HT1080 (cell line): ENCODE measurements at places on chromosomes 4 and X.

GRCh38 chr4:167897116-167897515, 195.2 kb upstream of the ANXA10 start:
- DNase-seq = peak; percentile 26

- DNase-seq = no peak
These were observed 819.8 kb upstream of the PCDH7 start for GRCh38 chr4:29900336-29900735.

DNA sequence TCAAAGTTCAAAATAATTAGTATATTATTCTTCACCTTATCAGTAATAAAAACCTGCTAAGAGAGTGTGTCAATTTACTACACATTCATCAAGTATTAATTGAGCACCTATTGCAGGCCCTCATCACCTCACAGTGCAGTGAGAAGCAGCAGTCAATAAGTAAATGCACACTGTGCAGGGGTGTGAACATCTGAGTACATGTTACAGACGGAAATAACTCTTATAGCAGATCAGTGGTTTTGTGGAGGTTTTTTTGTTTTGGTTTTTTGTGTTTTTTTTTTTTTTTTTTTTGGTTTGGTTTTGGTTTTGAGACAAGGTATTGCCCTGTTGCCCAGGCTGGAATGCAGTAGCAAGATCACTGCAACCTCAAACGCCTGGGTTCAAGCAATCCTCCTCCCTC, 20.3 kb downstream of the KLF3 start:
- DNase-seq = no peak

GRCh38 chrX:71178908-71179307, 34.3 kb downstream of the NLGN3 start:
- DNase-seq = peak; percentile 49

- DNase-seq = peak; percentile 68
These were observed 4.8 kb downstream of the CXCL3 start for GRCh38 chr4:74033739-74034138.

DNA sequence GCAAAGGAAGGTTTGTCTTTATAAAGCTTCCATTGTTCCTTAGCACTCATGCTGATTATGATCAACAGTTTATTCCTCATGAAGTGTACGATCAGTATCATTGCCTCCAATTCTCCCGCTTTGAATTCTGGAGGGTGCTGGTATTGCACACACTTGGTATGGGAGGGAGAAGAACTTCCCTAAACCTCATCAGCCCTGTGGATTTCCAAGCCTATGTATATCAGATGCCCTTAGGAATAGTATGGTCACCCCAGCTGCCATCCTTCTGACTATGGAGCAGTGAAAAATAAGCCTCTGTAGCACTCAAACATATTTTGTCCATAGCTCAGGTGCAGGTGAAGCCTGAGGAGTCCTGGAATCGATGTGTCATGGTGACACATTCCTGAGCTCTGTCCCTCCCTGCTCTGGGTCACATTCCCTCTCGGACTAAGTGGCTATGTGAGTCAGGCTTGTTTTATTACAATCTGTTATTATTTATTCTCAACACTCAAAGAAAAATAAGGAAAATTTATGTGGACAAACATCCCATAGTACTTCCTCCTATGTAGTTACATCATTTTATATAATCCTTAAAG, 2.0 kb upstream of the ZDHHC9 start:
- DNase-seq = no peak

DNA sequence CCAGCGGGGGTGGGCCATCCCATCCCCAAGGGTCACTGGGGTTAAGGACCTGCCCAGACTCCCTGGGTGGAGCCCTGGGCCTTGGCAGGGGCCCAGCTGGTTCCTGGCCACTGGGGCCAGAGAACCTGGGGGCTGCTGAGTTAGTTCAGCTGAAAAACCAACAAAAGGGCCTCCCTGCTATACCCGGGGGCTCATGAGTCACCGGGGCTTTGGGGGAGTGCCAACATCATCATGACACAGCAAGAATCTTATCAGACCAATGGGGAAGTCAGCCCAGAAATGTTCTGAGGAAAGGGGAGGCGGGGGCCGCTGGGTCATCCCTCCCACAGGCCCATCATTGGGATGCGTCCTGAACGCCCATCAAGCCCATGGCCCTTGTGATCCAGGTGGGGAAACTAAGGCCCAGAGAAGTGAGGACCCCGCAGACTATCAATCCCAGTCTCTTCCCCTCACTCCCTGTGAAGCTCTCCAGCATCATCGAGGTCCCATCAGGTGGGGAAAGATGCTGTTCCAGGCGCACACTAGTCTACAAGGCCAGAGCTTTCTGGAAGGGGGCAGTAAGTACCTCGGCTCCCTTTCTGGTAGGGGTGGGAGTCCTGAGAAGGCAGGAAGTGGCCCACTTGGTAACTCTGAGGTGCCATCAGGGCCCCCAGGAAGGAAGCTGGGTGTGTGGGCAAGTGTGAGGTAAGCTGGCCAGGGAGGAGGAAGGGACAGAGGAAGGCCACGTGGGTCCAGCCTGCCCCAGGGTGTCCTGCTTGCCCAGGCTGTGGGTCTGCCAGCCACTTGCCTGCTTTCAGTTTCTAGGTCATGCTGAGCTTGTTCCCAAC, 4.5 kb downstream of the G6PD start:
- DNase-seq = peak; percentile 91

GRCh38 chr4:41880022-41880837, 55.0 kb upstream of the TMEM33 start:
- no peak for DNase-seq

GRCh38 chr4:165504184-165504583, 125.4 kb downstream of the CPE start:
- no peak for DNase-seq
